Activated CD4-positive, alpha-beta T cell treated with anti-CD3 and anti-CD28 coated beads for 36 hours (primary cell): ENCODE measurements at places on chromosomes 6 and 20.

- no peak for DNase-seq
These were observed 200.3 kb upstream of the PRND start for GRCh38 chr20:4521170-4521968.

DNA sequence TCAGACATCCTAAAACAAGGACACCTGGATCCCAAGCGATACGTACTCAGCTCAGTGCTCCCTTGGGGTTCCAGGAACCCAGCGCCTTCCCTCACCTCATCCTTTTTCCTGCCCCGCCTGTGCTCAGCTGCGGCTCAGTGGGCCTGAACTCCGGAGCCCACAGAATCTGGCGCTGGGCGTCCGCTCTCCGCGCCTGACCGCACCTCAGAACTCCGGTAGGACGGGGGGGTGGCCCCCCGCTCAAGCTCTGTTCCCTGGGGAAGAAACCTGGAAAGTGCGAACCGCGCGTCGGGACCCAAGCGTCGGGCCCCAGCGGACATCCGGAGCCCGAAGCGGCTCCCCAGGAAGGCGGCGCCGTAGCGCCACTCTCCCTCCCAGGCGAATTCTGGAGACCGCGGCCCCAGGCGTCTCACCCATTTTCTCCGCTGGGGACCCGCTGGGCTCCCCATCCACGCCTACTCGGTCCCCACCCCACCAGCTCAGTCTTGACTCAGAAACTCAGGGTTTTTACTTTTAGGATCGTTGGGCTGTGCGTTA is 336 bp upstream of the LY6G5C start:
- DNase-seq = peak; percentile 72

DNA sequence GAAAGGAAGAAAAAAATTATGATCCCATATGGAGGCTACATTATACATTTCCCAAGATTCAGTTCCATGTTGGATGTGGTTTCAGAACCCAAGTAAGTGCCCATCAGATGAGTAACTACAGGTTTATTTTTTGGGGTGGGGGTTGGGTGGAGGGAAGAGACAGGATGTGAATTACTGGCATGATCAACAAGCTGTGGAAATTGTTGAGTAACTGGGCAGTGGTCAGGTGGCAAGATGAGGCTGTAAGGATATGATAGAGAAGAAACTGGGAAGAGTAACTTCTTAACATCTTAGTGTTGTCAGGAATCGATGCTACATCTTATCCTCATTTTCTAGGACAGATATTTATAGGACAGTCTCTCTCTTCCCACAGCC is 153.5 kb downstream of the CFAP61 start:
- DNase-seq = no peak

- no peak for DNase-seq
These were observed 82.2 kb downstream of the CHMP4B start for GRCh38 chr20:33893314-33893713.

DNA sequence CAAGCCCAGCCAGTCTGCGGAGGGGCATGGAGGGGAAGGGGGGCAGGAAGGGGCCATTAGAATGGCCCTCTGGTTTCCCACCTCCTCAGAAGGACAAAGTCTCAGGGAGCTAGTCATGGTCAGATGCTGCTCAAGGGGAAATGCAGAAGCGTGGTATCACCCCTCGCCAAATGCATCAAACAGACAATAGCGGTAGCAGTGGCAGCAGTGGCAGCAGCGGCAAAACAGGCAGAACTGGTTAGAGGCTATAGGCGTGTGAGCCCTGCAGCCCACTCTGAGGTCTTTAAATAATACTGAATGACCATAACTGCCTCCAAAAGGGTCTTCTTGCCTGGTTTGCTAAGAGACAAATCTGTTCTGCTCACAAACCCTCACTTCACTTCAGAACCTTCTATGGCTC is 186.7 kb downstream of the TFAP2C start:
- no peak for DNase-seq

GRCh38 chr6:85600713-85601313 is 7.2 kb upstream of the SNX14 start:
- DNase-seq = no peak

GRCh38 chr6:115573861-115574260 is 486.8 kb downstream of the FRK start:
- DNase-seq = no peak

- DNase-seq = no peak
These were observed 353.2 kb downstream of the SAMD5 start for GRCh38 chr6:147861696-147862095.

DNA sequence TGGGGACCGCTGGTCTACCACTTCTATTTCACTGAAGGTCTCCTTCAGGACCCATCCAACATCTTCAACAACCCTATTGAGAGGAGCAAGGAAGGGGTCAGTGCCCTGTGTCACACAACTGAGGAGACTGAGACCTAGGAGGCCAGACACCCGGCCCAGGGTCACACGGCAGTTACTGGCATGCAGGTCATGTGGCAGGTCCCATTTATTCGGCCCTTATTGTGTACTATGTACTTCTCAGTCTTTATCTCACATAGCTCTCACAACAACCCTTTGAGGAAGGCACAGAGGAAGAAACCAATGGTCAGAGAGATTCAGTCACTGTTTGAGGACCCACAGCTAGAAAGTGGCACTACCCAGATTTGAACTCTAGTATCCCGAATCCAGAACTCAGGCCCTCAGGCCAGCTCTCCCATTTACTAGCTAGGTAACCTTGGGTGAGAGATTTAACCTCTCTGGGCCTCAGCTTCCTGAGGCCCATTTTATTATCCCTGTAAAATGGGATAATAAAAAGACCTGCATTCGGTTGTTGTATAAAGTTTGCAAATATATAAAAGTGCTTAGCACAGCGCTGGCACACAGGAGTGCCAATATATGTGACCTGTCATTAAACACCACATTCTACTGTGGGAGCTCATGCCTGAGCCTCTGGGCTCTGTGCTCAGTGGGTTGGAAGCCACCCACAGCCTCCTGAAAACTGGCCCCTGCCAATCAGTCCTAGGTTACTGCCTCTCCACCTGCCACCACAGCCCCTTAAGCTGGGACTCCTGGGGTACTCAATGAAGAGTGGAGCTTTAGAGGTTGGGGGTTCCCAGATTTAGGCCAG is 15.8 kb downstream of the TFEB start:
- DNase-seq = no peak

- no peak for DNase-seq
These were observed 47.6 kb downstream of the STX11 start for GRCh38 chr6:144197919-144198318.

- peak; percentile 73 for DNase-seq
These were observed 71.5 kb upstream of the RIPOR2 start for GRCh38 chr6:25007269-25007699.

- no peak for DNase-seq
These were observed 46.8 kb downstream of the EIF2S2 start for GRCh38 chr20:34065260-34065659.

DNA sequence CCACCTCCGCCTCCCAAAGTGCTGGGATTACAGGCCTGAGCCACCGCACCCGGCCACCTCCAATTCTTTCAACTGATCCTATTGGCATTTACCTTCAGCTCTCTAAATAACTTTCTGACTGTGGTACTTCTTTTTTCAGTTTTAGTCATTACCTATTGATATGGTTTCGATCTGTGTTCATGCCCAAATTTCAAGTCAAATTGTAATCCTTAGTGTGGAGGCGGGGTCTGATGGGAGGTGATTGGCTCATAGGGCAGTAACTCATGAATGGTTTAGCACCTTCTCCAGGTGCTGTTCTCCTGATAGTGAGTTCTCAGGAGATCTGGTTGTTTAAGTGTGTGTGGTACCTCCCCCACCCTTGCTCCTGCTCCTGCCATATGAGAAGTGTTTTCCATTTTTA is 140.9 kb downstream of the LPA start:
- peak; percentile 54 for DNase-seq

DNA sequence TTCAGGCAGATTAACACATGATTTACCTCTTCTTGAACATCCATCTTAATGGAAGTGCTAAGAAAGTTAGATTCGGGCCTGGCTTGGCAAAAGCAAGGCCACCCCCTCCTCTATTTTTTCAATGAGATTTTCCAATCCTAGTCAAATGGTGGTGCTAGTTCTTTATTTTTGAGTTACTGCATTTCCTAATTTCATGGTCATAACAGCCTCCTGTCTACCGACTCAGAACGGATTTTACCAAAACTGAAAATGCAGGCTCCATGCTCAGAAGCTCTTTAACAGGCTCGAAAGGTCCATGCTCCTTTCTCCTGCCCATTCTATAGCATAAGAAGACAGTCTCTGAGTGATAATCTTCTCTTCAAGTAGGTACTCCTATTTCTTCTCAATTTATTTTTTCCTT is 117.2 kb upstream of the ESR1 start:
- no peak for DNase-seq

GRCh38 chr6:163175301-163175700 is 239.2 kb upstream of the QKI start:
- DNase-seq = no peak

GRCh38 chr6:140847262-140847645 is 1285.5 kb upstream of the GJE1 start:
- no peak for DNase-seq

- DNase-seq = no peak
These were observed 135.6 kb downstream of the ANKRD60 start for GRCh38 chr20:58092871-58093270.

DNA sequence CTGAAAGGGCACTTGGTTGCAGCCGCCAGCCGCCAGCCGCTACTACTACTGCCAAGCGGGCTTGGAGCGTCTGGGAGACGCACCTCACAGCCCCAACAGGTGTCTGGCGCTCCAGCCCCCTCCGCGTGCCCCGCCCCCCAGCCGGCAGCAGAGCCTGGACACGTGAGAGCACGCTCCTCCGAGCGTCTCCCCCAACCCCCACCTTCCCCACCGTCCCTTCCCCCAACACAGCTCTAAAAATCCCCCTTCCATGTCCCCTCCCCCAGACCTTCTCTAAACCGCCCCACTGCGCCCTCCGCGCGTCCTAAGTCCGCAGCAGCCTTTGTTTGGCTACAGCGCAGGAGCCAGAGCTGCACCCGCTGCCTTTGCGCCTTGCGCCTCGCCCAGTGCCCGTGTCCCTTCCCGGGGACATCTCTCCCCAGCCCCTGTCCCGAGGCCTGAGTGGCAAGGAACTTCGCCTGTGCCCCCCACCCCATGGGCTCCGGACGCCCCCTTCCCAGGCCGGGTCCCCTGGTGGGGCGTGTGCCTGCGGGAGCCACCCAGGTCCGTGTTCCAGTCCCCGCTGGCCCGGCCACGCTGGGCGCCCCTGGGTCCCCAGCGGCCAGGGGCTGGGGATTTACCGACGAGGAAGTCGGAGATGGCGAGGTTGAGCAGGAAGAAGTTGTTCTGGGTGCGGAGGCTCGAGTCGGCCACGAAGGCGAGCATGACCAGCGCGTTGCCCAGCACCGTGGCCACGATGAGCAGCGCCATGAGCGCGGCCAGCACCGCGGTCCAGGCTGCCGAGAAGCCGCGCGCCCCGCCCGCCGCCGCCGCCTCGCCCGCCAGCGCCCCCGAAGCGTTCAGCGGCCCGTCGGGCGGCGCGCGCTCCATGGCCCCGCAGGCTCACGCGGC is 732 bp downstream of the HRH3 start:
- DNase-seq = no peak

- no peak for DNase-seq
These were observed 224.5 kb downstream of the PREX1 start for GRCh38 chr20:48603116-48603818.

GRCh38 chr6:85360794-85361642 is 88.9 kb upstream of the NT5E start:
- no peak for DNase-seq

- no peak for DNase-seq
These were observed 6.6 kb downstream of the SENP6 start for GRCh38 chr6:75608304-75608703.

GRCh38 chr20:35726842-35727711 is 15.0 kb downstream of the RBM39 start:
- no peak for DNase-seq

- DNase-seq = peak; percentile 52
These were observed 99.9 kb downstream of the CDH26 start for GRCh38 chr20:60057866-60058807.

GRCh38 chr20:39954621-39955020 is 734.4 kb downstream of the MAFB start:
- DNase-seq = no peak

- DNase-seq = peak; percentile 40
These were observed 327.0 kb downstream of the BMP2 start for GRCh38 chr20:7094438-7094997.

DNA sequence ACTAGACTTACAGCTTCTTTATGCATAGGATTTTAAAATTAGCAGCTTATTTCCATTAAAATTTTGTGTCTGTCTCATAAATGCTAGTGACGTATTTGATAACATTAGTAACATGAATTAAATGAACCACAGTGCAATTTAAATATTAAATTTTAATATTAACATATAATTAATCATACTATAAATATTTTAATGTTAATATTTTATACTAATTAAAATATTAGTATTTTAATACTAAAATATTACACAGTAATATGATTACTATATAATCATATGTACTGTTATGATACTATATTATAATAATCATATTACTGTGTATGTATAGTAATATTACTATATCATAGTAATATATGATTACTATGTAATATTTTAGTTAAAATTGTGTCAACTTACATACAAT is 73.7 kb downstream of the CHD6 start:
- DNase-seq = no peak

- peak; percentile 89 for DNase-seq
These were observed at the start of gene NCOA7 for GRCh38 chr6:125790358-125791150. TSS of gene NCOA7 (plus strand) at chr6:125790960. CDS start at chr6:125815355, 24,395 bp downstream.

- DNase-seq = no peak
These were observed 51.6 kb upstream of the MPC1 start for GRCh38 chr6:166434336-166434735.

DNA sequence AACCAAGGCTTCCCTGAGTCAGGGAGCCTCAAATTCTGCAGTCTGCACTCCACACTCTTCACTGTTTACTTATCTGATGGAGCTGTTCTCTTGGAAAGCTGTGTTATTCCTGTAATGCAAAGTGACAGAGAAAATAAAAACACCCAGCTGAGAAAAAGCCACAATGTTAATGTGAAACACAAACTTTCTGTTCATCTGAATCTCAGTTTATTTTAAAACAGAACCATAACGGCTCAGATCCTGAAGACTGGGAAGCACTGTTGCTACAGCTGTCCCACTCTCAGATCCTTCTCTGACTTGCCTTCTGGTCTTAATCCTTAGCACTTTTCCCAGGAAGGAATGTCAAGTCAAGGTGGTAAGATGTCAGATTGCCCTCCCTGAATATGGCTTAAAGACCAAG is 736.6 kb downstream of the DHX35 start:
- DNase-seq = no peak
